H1 (cell line): ENCODE measurements at places on chromosomes 6 and 20.
A peak's percentile ranks its signal among the peaks of the same experiment; 100 is the strongest.

DNA sequence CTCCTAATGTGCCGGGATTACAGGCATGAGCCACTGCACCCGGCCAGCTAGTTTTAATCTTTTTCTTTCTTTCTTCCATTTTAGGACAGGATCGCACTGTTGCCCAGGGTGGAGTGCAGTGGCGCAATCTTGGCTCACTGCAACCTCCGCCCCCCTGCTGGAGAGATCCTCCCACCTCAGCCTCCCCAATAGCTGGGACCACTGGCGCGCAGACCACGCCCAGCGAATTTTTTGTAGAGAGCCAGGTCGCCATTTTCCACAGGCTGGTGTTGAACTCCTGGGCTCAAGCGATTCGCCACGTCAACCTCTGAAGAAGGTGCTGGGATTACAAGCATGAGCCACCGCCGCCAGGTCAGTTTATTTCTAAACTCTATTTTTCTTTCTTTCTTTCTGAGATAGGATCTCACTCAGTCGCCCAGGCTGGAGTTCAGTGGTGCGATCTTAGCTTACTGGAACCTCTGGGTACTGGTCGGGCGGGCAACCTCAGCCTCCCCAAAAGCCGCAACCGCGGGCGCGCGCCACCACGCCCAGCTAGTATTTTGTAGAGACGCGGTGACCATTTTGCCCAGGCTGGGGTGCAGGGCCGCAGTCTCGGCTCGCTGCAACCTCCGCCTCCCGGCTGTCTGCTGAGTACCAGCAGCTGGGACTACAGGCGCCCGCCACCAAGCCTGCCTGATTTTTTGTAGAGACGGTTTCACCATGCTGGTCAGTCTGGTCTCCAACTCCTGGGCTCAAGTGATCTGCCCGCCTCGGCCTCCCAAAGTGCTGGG lies 20.0 kb upstream of the LIN28B start:
- H3K4me3 ChIP-seq: no peak overlapping the region
- no peak for DNase-seq
- peaks cover 3% of the 10 kb centered on the region; the same call in 1 of the 2 replicates for H3K36me3 ChIP-seq
- no peaks in the 10 kb centered on the region for H3K4me1 ChIP-seq
- no peaks in the 10 kb centered on the region for H3K27me3 ChIP-seq

DNA sequence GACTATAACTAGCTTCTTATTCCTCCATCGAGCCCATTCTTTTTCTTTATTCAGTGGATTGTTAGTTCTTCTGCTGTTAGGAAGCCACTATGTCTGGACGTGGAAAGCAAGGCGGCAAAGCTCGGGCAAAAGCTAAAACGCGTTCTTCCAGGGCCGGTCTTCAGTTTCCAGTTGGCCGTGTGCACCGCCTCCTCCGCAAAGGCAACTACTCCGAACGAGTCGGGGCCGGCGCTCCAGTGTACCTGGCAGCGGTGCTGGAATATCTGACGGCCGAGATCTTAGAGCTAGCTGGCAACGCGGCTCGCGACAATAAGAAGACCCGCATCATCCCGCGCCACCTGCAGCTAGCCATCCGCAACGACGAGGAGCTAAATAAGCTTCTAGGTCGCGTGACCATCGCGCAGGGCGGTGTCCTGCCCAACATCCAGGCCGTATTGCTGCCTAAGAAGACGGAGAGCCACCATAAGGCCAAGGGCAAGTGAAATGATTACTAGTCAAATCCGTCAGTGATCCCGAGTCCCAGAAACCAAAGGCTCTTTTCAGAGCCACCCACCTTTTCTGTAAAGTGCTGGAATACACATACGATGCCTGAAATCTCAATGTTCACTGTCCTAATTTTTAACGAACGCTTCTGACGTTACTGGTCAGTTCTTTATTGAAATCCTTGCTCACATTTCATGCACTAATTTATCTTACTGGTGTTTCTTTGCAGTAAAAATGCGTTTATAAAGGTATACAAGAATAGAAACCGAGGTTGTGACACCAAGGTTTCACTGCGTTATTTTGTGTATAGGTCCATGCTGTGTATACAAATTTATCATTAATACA lies 129.9 kb downstream of the HFE start:
- no peak for DNase-seq
- no peaks in the 10 kb centered on the region for H3K4me1 ChIP-seq
- no peaks in the 10 kb centered on the region for H3K36me3 ChIP-seq
- H3K27ac ChIP-seq: peak overlapping the region; percentile 97

- no peaks in the 10 kb centered on the region for H3K27me3 ChIP-seq
- H3K36me3 ChIP-seq: peaks cover 2% of the 10 kb centered on the region
- no peak overlapping the region for H3K4me3 ChIP-seq
- H3K27ac ChIP-seq: no peak overlapping the region
- DNase-seq: no peak
Observed at GRCh38 chr6:13794184-13794583, 20.2 kb downstream of the MCUR1 start.

DNA sequence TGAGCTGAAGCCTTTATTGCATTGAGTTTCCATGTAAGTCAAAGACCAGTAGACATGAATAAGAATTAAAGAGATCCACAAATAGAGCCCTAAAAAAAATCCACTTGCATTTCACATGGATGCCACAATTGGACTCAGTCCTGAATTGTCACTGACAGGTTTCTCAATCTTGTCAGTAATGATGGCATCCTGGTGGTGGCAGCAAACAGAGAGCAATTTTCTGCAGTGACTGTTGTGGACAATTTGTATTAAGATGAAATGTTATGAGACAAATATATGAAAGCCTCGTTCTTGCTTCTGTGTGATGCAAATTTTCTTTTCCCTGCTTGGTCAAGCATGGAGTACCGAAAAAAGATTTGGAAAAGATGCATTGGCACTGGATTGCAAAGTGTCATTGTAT lies 278.9 kb downstream of the SAMD5 start:
- no peak overlapping the region for H3K27ac ChIP-seq
- no peaks in the 10 kb centered on the region for H3K27me3 ChIP-seq
- no peaks in the 10 kb centered on the region for H3K4me1 ChIP-seq

- no peak for DNase-seq
- H3K27me3 ChIP-seq: no peaks in the 10 kb centered on the region
- no peaks in the 10 kb centered on the region for H3K4me1 ChIP-seq
- no peaks in the 10 kb centered on the region for H3K36me3 ChIP-seq
Observed at GRCh38 chr6:43189776-43190304, 7.8 kb downstream of the CUL9 start.

GRCh38 chr6:38432479-38432878 lies 207.2 kb downstream of the BTBD9 start:
- peaks cover 6% of the 10 kb centered on the region; the same call in 1 of the 2 replicates for H3K4me1 ChIP-seq
- no peaks in the 10 kb centered on the region for H3K27me3 ChIP-seq
- no peak overlapping the region for H3K27ac ChIP-seq
- H3K4me3 ChIP-seq: no peak overlapping the region
- no peaks in the 10 kb centered on the region for H3K36me3 ChIP-seq
- no peak for DNase-seq

DNA sequence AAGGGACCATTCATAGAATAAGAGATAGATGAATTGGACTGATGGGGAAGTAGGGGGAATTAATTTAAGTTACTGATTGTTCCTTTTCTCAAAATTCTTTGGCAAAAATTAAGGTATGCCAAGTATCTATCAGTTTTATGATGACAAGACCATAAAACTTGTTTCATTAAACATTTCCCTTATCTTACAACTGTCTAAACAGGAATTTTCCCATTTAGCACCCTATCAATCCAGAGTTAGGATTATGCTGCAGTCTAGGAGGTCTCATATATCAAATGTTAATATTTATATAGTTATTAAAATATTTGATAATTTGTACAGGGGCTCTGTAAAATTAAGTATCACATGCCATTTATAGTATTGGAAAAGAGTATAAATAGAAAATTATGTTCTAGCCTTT lies 51.5 kb upstream of the ARID1B start:
- no peak overlapping the region for H3K27ac ChIP-seq
- H3K36me3 ChIP-seq: no peaks in the 10 kb centered on the region
- H3K27me3 ChIP-seq: no peaks in the 10 kb centered on the region
- no peak overlapping the region for H3K4me3 ChIP-seq
- H3K4me1 ChIP-seq: peaks cover 5% of the 10 kb centered on the region

GRCh38 chr20:46139908-46140482 lies 21.9 kb downstream of the CD40 start:
- DNase-seq: no peak
- H3K36me3 ChIP-seq: no peaks in the 10 kb centered on the region
- H3K4me1 ChIP-seq: peaks cover 18% of the 10 kb centered on the region
- no peak overlapping the region for H3K4me3 ChIP-seq
- H3K27ac ChIP-seq: no peak overlapping the region

GRCh38 chr6:100880149-100880852 lies 828 bp downstream of the ASCC3 start:
- H3K4me3 ChIP-seq: peak overlapping the region; percentile 92
- DNase-seq: no peak

GRCh38 chr20:20695250-20695816 lies 17.1 kb downstream of the RALGAPA2 start:
- no peaks in the 10 kb centered on the region for H3K4me1 ChIP-seq
- H3K36me3 ChIP-seq: no peaks in the 10 kb centered on the region
- DNase-seq: no peak
- no peaks in the 10 kb centered on the region for H3K27me3 ChIP-seq
- no peak overlapping the region for H3K4me3 ChIP-seq

- no peaks in the 10 kb centered on the region for H3K4me1 ChIP-seq
- H3K4me3 ChIP-seq: no peak overlapping the region
- no peaks in the 10 kb centered on the region for H3K36me3 ChIP-seq
- no peak for DNase-seq
- H3K27ac ChIP-seq: no peak overlapping the region
- no peaks in the 10 kb centered on the region for H3K27me3 ChIP-seq
Observed at GRCh38 chr6:4180652-4181255, 45.4 kb upstream of the ECI2 start.

DNA sequence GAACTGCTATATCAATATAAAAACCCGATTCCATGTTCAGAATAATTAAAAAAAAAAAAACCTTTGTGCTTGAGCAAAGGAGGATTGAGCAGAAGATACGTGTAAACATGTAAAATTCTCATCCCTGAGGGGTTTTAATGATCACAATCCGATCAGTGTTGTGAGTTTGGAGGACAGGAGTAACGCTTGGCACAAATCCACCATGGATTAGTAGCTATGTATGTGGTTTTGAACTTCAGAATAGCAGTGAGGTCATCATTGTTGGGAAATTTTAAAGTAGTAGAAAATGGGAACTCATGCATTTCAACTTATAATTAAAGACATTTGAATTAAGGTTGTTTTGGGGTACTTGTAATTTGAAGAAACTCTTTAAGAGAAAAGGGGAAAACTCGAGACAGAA lies 203.2 kb downstream of the RPS12 start:
- H3K36me3 ChIP-seq: no peaks in the 10 kb centered on the region
- no peak overlapping the region for H3K4me3 ChIP-seq
- H3K4me1 ChIP-seq: no peaks in the 10 kb centered on the region
- H3K27me3 ChIP-seq: no peaks in the 10 kb centered on the region
- no peak overlapping the region for H3K27ac ChIP-seq

DNA sequence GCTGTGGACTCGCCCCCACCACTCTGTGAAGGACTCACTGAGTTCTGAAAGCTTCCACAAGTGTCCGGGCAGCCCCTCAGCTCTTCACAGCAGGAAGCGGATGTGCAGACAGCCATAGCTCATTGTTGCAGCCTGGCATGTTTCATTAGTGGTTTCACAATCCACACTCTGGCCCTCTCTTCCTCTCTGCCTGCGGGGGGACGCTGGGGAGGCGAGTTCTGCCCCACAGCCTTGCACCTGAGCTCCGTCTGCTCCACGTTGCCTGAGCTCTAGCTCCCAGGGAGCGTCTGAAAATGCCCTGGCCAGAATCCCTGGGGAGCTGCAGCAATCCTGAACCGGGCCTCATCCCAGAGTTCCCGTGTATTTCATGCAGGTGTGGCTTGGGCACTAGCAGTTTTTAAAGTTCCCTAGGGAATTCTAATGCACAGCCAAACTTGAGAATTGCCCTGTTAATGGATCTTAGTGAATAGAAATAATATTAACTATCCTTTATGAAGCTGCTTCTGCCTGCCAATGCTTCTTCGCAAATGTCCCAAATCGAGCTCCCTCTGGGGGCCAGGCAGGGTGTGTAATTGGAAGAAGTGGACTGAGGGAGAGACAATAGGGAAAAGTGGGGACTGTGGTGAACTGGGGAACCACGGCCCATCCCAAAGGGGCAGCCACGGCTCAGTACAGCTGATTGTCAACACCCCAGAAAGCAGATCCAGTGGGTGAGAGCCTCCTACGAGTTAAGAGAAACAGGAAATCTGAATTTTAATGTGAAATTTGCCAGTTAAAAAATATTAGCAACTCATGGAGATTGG lies 51.5 kb downstream of the CTCFL start:
- no peaks in the 10 kb centered on the region for H3K27me3 ChIP-seq
- no peak overlapping the region for H3K4me3 ChIP-seq
- no peak for DNase-seq
- H3K36me3 ChIP-seq: no peaks in the 10 kb centered on the region
- H3K4me1 ChIP-seq: peaks cover 24% of the 10 kb centered on the region

GRCh38 chr6:11212664-11213063 lies 19.8 kb downstream of the NEDD9 start:
- no peak for DNase-seq
- no peak overlapping the region for H3K27ac ChIP-seq
- H3K36me3 ChIP-seq: no peaks in the 10 kb centered on the region
- H3K4me3 ChIP-seq: no peak overlapping the region
- no peaks in the 10 kb centered on the region; the same call in none of the 2 replicates for H3K4me1 ChIP-seq

DNA sequence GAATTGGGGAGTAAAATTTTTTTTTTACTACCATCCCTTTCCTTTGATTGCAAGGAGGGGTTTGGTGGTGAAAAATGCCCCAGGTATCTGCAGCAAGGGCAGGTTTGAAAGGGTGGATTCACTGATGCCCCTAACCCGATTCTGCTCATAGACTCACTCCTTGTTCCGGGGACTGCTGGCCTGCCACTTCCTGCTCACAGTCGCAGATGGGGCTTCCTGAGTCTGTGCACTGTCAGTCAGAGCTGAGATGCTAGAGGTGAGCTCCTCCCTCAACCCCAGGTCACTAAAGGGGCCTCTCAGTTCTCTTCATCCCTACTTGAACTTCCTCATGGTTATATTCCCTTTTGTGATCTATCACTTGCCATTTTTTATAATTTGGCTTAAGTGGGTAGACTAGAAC lies 357.9 kb downstream of the FARS2 start:
- H3K27ac ChIP-seq: no peak overlapping the region
- no peak for DNase-seq
- H3K4me1 ChIP-seq: no peaks in the 10 kb centered on the region

DNA sequence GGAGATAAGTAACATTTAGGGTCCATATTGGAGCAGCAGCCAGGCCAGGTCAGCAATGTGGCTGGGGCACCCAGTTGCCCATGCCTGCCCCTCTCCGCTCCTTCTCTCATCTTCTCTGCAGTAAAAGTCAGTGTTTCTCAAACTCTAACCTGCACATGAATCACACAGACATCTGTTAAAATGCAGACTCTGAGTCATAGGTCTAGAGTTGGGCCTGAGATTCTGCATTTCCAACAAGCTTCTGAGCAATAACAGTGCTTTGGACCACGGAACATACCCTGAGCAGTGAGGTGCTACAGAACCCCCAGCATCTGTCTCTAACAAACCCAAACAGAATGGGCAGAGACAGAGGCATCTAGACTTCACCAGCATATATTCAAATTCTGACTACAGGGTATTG lies 10.1 kb downstream of the PHF10 start:
- no peak overlapping the region for H3K4me3 ChIP-seq
- H3K27ac ChIP-seq: no peak overlapping the region
- DNase-seq: no peak
- no peaks in the 10 kb centered on the region for H3K4me1 ChIP-seq
- H3K27me3 ChIP-seq: no peaks in the 10 kb centered on the region
